ENCODE measurements at places on chromosomes 3 and 15. TPM values are rescaled to one million over a fixed set of nuclear protein-coding genes. Genes with fewer than 3 reads are reported as not detected.

QRICH1 gene
- 52.0 TPM for total RNA-seq

SI gene
- total RNA-seq: not detected

GOLGA8R gene
- total RNA-seq: 0.26 TPM

DUOXA2 gene
- not detected for total RNA-seq

SETMAR gene
- total RNA-seq: 10.1 TPM

WDR49 gene
- total RNA-seq: 0.13 TPM

CLDN18 gene
- not detected for total RNA-seq

NCBP2 gene
- 49.3 TPM for total RNA-seq

IL16 gene
- total RNA-seq: 2.7 TPM

CCR9 gene
- total RNA-seq: not detected

TMEM42 gene
- total RNA-seq: 9.6 TPM

NME9 gene
- total RNA-seq: not detected

GOLGA6L7 gene
- total RNA-seq: not detected

LIPC gene
- total RNA-seq: 0.38 TPM

GNB4 gene
- total RNA-seq: 60.8 TPM

TMEM158 gene
- 2.8 TPM for total RNA-seq

SEMA4B gene
- total RNA-seq: 5.6 TPM

TGM5 gene
- total RNA-seq: not detected

RBPMS2 gene
- 0.25 TPM for total RNA-seq

PPP1R14D gene
- total RNA-seq: not detected

METTL6 gene
- total RNA-seq: 21.6 TPM

CLK3 gene
- total RNA-seq: 53.5 TPM

RYR3 gene
- total RNA-seq: not detected

CD200R1 gene
- total RNA-seq: not detected

C3orf49 gene
- not detected for total RNA-seq

CFAP100 gene
- total RNA-seq: not detected

CGNL1 gene
- 25.7 TPM for total RNA-seq

CCDC39 gene
- under 0.01 TPM for total RNA-seq

CYP8B1 gene
- not detected for total RNA-seq

MYRIP gene
- total RNA-seq: 9.2 TPM

SST gene
- total RNA-seq: not detected

PIGX gene
- total RNA-seq: 31.0 TPM

KLF13 gene
- 21.4 TPM for total RNA-seq

IGDCC3 gene
- total RNA-seq: 0.13 TPM
